ENCODE measurements at places on chromosomes 2 and 18. TPM values are rescaled to one million over a fixed set of nuclear protein-coding genes. Genes with fewer than 3 reads are reported as not detected.

The RBKS gene
- 3.4 TPM for total RNA-seq

The SLC23A3 gene
- 0.86 TPM for total RNA-seq

The CCDC150 gene
- 12.0 TPM for total RNA-seq

The TSPYL6 gene
- total RNA-seq, result not detected

The M1AP gene
- not detected for total RNA-seq

The GPR35 gene
- total RNA-seq, result 0.33 TPM

The RFTN2 gene
- not detected for total RNA-seq

The GALNT1 gene
- total RNA-seq, result 95.4 TPM

The CCDC85A gene
- 0.74 TPM for total RNA-seq

The SCN7A gene
- total RNA-seq, result not detected

The B3GNT7 gene
- 0.63 TPM for total RNA-seq

The GNAL gene
- 0.97 TPM for total RNA-seq

The STRADB gene
- 14.1 TPM for total RNA-seq

The GALNT5 gene
- total RNA-seq, result 0.03 TPM

The OXER1 gene
- not detected for total RNA-seq

The TRABD2A gene
- 4.7 TPM for total RNA-seq

The LIMS2 gene
- not detected for total RNA-seq

The NIF3L1 gene
- 51.1 TPM for total RNA-seq

The ELOA2 gene
- not detected for total RNA-seq

The STAT4 gene
- total RNA-seq, result 0.48 TPM

The LIPG gene
- 32.6 TPM for total RNA-seq

The LYG2 gene
- not detected for total RNA-seq

The CREG2 gene
- 0.74 TPM for total RNA-seq

The MITD1 gene
- 37.2 TPM for total RNA-seq

The SERPINB8 gene
- total RNA-seq, result 29.9 TPM

The TPO gene
- total RNA-seq, result not detected

The CASP8 gene
- total RNA-seq, result 33.4 TPM

The NAPG gene
- 32.8 TPM for total RNA-seq

The SP140 gene
- 0.11 TPM for total RNA-seq

The DSG1 gene
- total RNA-seq, result not detected

The ASPRV1 gene
- total RNA-seq, result 1.2 TPM

The ARMC9 gene
- 39.4 TPM for total RNA-seq

The CROCC2 gene
- total RNA-seq, result not detected

The RAB31 gene
- total RNA-seq, result 18.2 TPM

The EPHA4 gene
- 5.1 TPM for total RNA-seq

The SERPINB7 gene
- total RNA-seq, result 1.4 TPM

The UGP2 gene
- total RNA-seq, result 51.9 TPM

The NEURL3 gene
- total RNA-seq, result 1.2 TPM

The CD8B2 gene
- not detected for total RNA-seq

The RBM43 gene
- 0.57 TPM for total RNA-seq

The SERPINB11 gene
- not detected for total RNA-seq

The THADA gene
- total RNA-seq, result 30.2 TPM
